DMS53 (cell line): ENCODE measurements at places on chromosomes 11 and 22.

DNA sequence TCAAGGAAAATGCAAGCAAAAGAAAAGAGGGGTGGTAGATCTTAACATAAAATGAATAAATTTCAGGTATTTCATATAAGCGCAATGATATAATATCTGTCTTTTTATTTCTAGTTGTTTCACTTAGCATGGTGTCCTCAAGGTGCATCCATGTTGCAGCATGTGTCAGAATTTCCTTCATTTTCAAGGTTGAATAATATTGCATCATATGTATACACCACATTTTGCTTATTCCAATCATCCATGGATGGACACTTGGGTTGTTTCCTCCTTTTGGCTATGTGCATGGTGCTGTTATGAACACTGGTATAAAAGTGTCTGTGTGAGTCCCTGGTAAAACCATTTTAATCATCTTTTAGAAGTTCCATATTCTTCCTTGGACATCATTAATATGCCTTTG lies 7.0 kb upstream of the KDM4F start:
- no peak for DNase-seq

DNA sequence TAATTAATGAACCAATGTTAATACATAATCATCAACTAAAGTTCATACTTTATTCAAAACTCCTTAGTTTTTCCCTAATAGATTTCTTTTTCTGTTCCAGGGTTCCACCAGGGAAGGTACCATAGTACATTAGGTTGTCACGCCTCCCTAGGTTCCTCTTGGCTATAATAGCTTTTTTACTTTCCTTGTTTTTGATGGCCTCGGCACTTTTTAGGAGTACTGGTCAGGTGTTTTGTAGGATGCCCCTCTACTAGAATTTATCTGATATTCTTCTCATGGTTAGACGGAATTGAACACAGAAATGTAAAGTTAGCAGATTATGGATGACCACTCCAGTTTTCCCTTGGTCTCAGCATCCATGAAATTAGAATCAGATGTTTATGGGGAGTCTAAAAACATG lies 34.0 kb downstream of the PARVA start:
- DNase-seq: no peak

DNA sequence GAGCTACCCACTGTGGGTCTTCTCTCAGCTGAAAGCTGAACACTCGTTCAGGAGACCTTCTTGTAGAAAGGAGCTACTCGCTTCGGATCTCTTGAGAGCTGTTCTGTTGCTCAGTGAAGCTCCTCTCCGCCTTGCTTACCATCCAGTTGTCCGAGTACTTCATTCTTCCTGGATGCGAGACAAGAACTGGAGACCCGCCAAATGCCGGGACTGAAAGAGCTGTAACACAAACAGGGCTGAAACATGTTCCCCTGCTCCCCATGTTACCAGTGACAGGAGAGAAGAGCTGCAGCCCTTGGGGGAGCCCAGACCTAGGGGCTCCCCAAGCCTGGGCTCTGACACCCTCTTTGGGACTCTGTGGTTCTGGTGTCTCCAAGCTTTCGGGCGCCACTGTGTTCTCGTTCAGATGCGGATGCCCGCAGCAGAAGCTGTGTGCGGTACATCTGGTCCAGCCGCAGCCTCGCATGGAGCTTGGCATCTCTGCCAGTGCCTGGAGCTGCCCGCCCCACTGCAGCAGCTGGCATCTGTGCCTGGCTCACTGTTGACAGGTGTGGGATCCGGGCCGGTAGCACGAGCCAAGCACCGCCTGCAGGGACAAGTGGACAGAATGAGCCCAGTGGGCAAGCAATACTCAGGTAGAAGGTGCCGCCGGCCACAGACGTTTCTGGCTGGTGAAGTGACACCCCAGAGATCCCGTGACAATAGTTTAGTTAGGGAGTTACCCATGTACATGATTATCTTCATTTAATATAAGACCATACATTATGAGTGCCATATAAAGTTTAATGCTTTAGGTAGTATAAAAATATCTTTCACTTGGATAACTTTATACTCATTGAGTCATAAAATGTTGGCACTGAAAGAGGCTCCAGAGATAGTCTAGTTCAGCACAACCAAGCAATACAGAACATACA lies 49.1 kb downstream of the EMSY start:
- DNase-seq: peak; percentile 30

DNA sequence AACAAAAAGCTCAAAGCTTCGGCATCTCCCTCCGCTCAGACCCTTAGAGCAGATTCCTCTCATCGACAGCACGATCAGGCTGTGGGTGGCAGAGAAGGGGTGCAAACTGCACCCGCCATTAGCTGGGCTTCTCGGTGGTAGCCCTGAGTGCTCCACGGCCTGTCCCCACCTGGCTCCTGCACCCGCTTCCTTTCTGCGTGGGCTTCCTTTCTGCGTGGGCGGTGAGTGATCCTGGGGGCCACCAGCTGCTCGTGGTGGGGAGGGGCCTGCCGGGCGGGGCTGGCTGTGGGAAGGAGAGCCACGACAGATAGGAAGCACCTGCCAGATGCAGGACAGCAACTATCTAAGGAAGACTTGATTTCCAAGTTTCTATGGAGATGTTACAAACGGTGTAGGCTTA lies 55.0 kb downstream of the BRD1 start:
- no peak for DNase-seq
